ENCODE measurements at places on chromosomes 4 and X.

- no peak for DNase-seq
Observed at GRCh38 chr4:52592287-52592686, 66.8 kb downstream of the USP46 start.

- DNase-seq = no peak
Observed at GRCh38 chr4:131388277-131388676, 1760.8 kb upstream of the PCDH10 start.

DNA sequence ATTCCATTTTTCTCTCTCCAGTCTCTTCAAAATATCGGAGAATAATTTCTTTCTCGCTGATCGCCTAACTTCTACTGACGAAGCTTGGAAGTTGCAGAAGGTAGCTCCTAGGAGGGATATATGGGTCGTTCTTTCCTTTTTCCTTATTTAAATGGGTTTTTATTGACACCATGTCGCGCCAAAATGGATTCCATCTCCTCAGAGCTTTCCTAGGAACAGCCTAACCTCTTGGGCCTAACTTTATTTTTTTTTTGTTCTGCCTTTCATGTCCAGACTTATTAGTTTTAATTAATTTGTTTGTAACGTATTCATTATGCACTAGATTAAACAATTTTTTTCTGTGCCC is 359.4 kb upstream of the ZCCHC13 start:
- DNase-seq = no peak

GRCh38 chrX:46577221-46578005 is 3.8 kb downstream of the CHST7 start:
- no peak for DNase-seq

GRCh38 chr4:87035881-87036509 is 101.2 kb downstream of the AFF1 start:
- no peak for DNase-seq

- no peak for DNase-seq
Observed at GRCh38 chrX:133606990-133607389, 191.7 kb upstream of the GPC4 start.

- DNase-seq = no peak
Observed at GRCh38 chrX:96147681-96148080, 537.0 kb upstream of the DIAPH2 start.

DNA sequence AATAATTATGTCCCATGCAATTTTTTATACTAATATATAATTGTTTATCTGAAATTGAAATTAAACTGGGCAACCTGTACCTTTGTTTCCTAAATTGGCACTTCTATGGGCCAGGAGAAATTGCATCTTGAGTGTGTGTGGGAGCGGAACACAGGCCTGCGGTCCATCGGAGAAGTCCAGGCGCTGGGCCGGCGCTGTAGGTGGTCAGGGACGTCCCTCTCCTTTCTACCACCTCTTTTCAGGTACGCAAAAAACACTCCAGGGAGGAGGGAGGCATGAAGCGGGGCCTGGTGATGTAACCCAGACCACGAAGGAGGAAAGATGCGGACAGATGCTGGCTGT is 717 bp downstream of the MGAT4D start:
- DNase-seq = no peak

DNA sequence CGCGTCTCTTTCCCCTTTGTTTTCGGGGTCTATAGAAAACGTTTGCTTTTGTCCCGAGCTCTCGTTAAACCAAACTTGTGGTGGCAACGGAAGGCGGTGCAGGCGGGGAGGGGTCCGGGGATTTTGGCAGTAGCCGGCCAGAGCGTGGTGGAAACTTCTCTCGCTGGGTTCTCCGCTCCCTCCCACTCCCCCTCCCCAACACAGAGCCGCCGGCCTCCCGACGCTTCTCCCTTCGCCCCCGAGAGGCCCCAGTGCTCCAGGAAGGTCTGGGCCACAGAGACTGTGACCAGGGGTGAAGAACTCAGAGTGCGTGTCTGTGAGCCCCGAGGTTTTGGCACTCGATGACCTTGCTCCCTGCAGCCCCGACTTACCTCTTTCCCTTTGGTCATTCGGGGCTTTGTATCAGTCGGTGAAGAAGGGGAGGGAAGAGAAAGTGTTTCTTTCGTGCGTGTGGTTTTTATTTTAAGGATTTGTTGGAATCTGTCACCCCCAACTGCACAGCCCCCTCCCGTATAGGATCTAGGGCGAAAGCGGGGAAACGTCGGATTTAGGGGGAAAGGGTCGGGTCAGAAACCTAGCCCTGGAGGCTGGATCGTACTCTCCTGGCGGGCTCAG is 9.0 kb upstream of the BCOR start:
- no peak for DNase-seq

- no peak for DNase-seq
Observed at GRCh38 chr4:4405358-4405962, 18.6 kb downstream of the NSG1 start.

DNA sequence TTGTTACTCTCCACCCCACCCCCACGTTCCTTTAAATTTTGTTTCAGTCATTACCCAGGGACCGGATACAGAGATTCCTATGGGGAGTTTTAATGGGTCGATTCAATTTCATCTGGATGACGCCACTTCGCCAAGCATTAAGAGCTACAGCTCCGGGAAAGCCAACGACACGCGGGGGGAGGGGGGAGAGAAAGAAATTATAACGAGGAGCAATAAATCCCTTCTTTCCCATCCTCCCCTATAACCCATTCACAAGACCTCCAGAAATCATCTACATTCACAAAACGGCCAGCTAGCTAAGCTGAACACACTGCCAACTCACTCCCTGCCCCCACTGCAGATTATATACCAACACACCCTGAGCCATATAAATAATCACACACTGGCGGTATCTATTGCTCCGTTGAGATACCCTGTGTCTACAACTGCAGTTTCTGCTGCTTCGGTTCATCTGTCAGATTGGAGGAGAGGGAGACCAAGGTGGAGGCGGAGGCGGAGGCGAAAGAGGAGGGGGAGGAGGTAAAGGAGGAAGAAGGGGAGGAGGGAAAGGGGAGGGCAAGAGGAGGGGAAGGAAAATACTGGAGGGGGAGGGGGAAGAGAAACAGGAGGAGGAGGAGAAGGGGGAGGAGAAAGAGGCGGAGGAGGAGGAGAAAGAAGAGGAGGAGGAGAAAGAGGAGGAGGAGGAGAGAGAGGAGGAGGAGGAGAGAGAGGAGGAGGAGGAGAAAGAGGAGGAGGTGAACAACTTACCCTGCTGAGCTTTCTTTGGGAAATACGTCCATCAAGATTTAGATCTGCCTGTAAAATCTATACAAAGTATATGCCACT is 113.9 kb upstream of the VAMP7 start:
- DNase-seq = peak; percentile 57

- no peak for DNase-seq
Observed at GRCh38 chr4:98996765-98997068, 1.2 kb downstream of the METAP1 start.

GRCh38 chrX:15524417-15524816 is 23.8 kb downstream of the BMX start:
- no peak for DNase-seq

- no peak for DNase-seq
Observed at GRCh38 chr4:3231471-3231870, 17.5 kb upstream of the MSANTD1 start.

DNA sequence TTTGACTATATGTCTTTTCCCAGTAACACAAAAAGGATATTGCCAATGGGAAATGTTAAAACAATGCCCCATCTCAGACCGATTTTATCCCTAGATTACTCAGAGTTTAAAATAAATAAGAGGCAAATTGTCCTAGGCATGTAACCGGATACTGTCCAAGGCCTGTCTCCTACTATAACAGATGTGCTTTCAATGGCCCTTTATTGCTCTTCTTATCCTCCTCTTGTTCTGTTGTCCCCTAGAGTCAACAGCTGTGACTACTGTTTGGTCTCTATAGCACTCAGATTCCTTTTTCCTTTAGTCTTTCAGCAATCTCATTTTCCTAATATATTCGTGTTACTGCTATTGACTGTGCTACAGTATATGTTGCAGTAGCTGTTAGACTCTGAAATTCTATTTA is 66.8 kb upstream of the PLS3 start:
- DNase-seq = no peak

GRCh38 chrX:17448188-17448587 is 73.2 kb downstream of the NHS start:
- DNase-seq = no peak

- DNase-seq = no peak
Observed at GRCh38 chr4:1973661-1974060, 35.1 kb downstream of the NELFA start.

- DNase-seq = no peak
Observed at GRCh38 chrX:123455693-123456092, 271.6 kb downstream of the GRIA3 start.

- DNase-seq = no peak
Observed at GRCh38 chr4:22235698-22236097, 280.2 kb downstream of the ADGRA3 start.

DNA sequence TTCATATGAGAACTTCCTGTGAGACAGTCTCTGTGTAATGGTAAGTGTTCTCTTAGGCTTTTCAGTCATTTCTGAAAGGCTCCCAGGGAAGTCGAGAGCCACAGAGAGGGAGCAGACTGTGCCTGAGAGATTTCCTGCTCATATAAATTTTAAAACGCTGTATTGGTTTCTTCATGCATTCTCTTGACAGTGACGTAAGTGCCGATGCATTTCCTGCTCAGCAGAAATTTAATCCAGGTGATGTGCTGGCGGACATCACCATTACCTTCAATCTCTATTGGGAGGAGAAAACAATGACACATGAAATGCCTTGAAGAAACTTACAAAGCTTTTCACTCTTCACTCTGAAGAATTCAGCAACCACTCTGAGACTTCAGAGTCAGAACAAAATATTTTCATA is 383.6 kb downstream of the BMPR1B start:
- no peak for DNase-seq

DNA sequence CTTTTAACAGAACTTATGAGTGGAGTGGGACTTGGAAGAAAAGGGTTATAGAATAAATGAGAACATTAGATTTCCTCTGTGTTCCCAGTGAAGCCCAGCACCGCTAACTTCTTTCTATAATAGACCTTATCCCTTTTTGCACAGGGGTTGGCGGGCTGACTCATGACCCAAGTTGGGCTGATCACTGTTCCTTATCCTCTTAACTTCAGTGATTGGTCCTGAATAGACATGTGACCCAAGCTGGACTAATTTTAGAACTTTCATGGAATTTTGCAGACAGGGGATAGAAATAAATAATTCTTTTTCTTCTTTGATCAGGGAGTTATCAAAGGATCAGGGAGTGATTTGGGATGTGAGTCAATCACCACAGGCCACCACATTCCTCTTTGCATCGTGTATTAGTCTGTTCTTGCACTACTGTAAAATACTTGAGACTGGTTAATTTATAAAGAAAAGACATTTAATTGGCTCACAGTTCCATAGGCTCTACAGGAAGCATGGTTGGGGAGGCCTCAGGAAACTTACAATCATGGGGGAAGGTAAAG is 75.9 kb downstream of the UCHL1 start:
- no peak for DNase-seq

DNA sequence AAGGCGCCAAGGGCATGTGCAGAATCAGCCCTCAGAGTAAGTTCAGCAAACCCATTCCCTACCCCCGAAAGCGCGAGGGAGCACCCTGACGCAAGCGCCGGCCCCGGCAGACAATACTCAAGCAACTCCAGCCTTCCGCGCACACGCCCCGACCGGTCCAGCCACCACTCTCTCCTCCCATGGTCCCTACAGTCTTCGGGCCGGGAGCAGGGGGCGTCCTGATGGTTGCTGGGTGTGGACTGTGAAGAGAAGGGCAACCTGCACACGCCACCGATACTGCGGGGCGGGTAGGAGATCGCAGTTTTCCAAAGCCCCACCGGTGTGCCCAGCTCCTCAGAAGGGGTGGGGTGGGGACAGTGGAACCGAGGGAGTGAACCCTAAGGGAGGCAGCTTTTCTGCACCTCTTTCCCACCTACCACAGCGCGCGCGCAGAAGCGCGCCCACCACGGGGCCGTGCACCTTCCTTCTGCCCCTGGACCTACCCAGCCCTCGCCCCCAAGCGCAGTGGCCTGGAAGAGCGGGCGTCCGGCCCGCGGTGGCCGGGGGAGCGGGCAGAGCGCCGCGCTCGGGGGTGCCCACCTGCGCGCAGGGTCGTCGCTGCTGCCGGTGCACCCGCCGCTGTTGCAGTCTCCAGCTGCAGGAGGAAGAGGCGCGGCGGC is 650.2 kb upstream of the DIPK2B start:
- peak; percentile 25 for DNase-seq

DNA sequence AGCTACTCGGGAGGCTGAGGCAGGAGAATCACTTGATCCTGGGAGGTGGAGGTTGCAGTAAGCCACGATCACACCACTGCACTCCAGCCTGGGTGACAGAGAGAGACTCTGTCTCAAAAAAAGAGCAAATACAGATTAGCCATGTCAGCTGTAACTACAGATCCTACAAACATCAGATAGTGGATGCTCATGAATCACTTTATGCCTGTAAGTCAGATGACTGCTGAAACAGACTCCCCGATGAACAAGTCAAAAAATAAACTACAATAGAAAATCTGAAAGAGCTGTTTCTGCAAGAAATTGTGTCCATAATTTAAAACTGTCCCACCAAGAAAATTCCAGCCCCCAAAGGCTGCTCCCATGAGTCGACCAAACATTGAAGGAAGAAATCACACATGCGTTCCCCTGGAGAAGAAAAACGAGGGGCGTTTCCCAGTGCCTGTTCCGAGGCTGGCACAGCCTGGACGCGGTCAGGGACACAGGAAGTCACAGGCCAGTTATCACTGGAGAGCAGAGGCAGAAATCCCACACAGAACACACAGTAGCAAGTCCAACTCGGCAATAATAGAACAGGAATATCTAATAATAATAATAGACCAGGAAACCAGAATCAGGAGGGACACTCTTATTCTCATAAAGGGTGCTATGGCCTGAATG is 30.0 kb upstream of the GTPBP6 start:
- no peak for DNase-seq

DNA sequence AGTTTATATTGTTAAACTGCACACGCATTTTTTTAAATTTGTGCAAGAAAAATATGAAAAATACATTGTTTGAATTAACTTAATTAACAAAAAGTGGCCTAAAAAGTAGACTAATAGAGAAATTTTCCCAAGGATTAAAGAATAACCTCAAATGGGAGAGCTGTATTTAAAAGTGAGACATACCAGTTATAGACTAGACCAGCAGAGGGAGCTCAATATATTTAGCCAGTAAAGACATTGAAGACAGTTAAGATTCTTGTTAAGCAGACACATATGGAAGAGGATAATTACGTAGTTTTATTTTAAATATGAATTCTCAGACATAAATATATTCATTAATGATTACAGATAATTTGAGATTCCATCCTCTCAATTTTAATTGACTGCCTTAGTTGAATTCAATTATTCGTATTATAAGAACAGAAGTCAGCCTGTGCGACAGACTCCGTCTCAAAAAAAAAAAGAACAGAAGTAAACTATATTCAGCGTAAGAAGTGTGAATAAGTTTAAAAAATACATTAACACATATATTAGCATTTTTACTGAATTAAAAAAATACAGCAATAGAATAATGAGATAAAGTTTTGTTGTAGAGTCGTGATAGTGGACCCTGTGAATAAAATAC is 64.8 kb downstream of the GLRA3 start:
- peak; percentile 12 for DNase-seq
